Fibroblast of skin of abdomen (primary cell): ENCODE measurements at places on chromosomes 3 and 15.
A peak's percentile ranks its signal among the peaks of the same experiment; 100 is the strongest.

DNA sequence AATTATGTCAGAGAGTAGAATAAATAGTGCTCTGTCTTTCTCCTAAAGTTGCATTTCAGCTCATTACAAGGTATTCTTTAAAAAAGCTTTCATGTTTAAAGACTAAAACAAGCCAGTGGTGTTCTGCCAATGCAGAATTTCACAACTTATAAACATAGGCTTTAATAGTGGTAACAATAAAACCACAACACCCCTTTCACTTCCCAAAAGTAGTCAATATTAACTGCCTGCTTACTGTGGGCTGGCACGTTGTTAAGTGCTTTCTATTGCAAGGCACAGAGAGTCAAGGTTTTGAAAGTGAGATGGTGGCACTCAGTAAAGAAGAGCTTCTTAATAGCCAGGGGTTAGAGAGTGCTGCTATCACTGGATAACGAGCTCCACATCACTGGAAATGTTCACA lies 8.4 kb upstream of the RTP1 start:
- no peak for DNase-seq

GRCh38 chr3:22199095-22199494 lies 448.1 kb upstream of the ZNF385D start:
- no peak for DNase-seq

GRCh38 chr15:43930556-43930955 lies 103.8 kb downstream of the WDR76 start:
- DNase-seq = no peak

DNA sequence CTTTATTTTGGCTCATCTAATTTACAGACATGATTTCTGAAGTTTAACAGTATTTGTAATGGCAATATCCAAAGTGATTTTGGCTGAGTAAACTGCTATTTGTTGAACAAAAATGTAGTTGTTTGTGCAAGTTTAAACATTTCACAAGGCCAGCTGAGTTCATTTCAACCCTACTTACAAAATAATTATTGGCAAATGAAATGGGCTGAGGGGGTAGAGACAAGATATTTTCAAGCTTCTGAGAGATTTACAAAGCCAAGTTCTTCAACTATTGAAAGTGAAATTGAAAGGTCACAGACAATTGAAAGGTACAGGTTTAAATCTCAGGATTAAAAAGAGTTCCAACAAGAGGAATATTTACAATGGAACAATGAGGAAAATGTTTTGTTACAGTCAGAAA lies 77.1 kb downstream of the DUT start:
- no peak for DNase-seq

DNA sequence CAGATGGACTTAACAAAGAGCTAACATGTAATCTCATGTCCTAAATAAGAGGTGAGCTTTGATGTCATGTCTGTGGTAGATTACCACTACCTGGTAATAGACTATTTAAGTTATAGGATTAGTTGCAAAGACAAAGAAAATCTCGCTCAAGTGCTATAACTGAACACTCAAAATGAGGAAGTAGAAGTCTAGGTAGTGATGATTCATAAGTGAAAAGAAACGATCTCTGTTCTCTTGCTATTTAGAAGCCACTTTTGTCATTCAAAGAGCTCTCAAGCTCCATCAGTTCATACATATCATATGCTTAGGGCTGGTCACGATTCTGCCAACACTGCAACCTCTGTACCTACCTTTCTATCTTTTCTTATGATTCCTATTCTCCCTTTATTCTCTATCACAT lies 110.9 kb downstream of the EDEM1 start:
- DNase-seq = no peak

DNA sequence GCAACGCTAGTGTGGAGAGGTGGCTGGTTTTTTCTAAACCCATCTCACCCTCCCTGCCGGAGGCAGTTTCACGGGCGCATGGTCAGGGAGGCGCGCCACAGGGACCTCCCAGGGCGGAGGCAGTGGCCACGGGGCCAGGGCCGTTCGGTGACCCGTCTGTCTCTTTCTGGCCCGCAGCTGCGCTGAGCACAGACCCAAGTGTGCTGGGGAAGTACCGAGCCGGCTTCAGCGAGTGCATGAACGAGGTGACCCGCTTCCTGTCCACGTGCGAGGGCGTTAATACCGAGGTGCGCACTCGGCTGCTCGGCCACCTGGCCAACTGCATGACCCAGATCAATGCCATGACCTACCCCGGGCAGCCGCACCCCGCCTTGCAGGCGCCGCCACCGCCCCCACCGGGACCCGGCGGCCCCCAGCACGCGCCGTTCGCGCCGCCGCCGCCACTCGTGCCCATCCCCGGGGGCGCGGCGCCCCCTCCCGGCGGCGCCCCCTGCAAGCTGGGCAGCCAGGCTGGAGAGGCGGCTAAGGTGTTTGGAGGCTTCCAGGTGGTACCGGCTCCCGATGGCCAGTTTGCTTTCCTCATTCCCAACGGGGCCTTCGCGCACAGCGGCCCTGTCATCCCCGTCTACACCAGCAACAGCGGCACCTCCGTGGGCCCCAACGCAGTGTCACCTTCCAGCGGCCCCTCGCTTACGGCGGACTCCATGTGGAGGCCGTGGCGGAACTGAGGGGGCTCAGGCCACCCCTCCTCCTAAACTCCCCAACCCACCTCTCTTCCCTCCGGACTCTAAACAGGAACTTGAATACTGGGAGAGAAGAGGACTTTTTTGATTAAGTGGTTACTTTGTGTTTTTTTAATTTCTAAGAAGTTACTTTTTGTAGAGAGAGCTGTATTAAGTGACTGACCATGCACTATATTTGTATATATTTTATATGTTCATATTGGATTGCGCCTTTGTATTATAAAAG lies 1.8 kb downstream of the HES1 start:
- peak; percentile 41 for DNase-seq
